Suprapubic skin (tissue), 4 donors: ENCODE measurements at places on chromosomes 1 and 21.
A peak's percentile ranks its signal among the peaks of the same experiment; 100 is the strongest.

GRCh38 chr21:44890338-44890931, 16.9 kb upstream of the PTTG1IP start:
- DNase-seq, result no peak

DNA sequence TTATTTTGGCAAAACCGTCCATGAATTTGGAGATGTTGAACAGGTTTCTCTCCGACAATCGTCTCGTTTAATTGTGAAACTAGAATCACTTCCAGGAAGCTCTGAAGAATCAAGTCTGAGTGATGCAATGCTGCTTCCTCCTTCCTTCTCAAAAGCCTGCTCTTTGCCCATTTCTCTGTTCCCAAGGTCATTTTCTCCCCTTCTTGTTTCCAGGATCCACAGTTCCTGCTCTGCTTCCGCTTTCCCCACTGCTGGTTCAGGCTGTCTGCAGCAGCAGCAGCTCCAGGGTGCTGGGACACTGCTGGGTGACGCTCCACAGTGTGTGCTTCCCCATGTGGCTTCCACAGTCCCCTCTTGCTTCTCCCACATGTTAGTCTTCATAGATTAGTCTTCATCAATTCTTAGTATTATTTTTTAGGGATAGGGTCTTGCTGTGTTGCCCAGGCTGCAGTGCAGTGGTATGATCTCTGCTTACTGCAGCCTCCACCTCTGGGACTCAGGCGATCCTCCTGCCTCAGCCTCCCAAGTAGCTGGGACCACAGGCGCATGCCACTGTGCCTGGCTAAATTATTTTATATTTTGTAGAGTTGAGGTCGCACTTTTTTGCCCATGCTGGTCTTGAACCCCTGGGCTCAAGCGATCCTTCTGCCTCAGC, 156.2 kb downstream of the DYRK1A start:
- DNase-seq, result no peak

- DNase-seq, result no peak
Observed at GRCh38 chr1:101238031-101238628, 1.3 kb downstream of the S1PR1 start.

- DNase-seq, result peak; percentile 74
Observed at GRCh38 chr1:11499601-11500331, 20.8 kb downstream of the DISP3 start.

- DNase-seq, result no peak
Observed at GRCh38 chr1:177119311-177119710, 45.2 kb downstream of the ASTN1 start.

GRCh38 chr1:242005866-242006535, 7.1 kb upstream of the MAP1LC3C start:
- DNase-seq, result no peak

- no peak for DNase-seq
Observed at GRCh38 chr1:169844941-169845608, 48.6 kb downstream of the SCYL3 start.

- no peak for DNase-seq
Observed at GRCh38 chr1:57072401-57073110, 106.7 kb upstream of the C8B start.
